ENCODE measurements at places on chromosomes 5 and 9.

- DNase-seq: peak; percentile 91
Observed at GRCh38 chr5:172958331-172959046, 735 bp upstream of the RPL26L1 start.

GRCh38 chr9:98083061-98083501, 26.5 kb downstream of the NANS start:
- peak; percentile 71 for DNase-seq

- peak; percentile 44 for DNase-seq
Observed at GRCh38 chr5:50653946-50654345, 12.5 kb upstream of the PARP8 start.

- DNase-seq: peak; percentile 73
Observed at GRCh38 chr9:137241490-137242268, 592 bp downstream of the TUBB4B start.

DNA sequence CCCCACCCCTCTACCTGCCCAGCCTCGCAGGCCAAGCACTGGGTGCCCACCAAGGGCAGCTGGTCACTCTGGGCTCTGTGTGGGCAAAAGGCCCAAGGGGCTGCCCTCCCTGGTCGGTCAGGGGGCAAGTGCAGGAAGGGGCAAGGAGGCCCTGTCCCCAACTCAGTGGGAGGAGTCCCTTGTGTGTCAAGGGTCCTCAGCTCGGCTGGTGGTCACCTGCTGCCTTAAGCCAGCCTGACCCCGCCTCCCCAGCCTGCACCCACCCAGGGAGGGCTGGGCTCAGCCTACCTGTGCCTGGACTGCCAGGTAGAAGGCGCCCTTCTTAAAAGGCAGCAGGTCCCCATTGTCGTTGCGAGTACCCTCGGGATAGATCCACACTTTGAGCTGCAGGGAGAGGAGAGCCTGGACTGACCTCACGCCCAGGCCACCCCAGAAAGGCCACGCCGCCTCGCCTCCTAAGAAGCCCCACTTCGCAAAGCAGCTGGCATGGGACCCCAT, 10.9 kb downstream of the AGPAT2 start:
- no peak for DNase-seq

DNA sequence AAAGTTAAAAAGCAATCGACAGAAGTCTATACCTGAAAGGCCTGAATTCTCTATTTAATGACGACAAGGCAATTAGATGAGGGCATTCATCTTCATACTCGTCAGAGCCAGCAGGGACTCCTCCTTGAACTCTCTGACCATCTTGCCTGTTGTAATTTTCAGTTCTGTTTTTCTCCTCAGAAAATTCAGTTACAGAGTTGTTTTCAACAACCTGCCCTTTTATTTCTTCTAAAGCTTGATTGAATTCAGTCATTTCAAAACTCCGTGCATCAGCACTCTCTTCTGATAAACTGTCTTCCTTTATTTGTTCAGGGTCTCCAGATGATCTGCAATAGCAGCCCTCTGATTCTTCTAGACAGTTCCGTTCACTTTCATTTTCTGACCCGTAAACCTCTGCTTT, 15.6 kb downstream of the RIOK2 start:
- no peak for DNase-seq

DNA sequence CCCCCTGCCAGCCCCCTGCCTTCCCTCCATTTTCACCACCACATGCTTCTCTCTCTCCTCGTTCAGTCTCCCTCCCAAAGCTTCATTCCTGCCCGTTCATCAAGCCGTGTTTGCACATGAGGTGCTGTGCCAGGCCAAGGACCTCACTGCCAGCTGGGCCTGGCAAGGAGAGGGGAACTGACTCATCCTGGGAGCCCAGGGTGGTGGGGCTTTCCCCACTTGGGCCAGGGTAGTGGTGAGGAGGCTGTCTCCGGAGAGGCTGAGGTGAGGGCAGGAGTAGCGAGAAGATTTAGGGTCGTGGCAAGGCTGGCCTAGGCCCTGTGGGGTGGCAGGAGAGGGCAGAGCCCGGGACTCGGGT, 30.4 kb upstream of the NOTCH1 start:
- peak; percentile 47 for DNase-seq
